ENCODE measurements at places on chromosomes 16 and 17. TPM values are rescaled to one million over a fixed set of nuclear protein-coding genes. Genes with fewer than 3 reads are reported as not detected.

- no peak overlapping the region for H3K27ac ChIP-seq
- H3K4me3 ChIP-seq: no peak overlapping the region
- no peaks in the 10 kb centered on the region for H3K27me3 ChIP-seq
- no peaks in the 10 kb centered on the region for H3K4me1 ChIP-seq
These were observed 43.8 kb upstream of the EFCAB3 start for GRCh38 chr17:62336527-62336926.

GRCh38 chr17:42337442-42337841 lies 49.1 kb downstream of the STAT5A start:
- peak; percentile 98 for DNase-seq
- peaks cover 9% of the 10 kb centered on the region for H3K4me1 ChIP-seq
- H3K36me3 ChIP-seq: peaks cover 61% of the 10 kb centered on the region
- no peaks in the 10 kb centered on the region for H3K27me3 ChIP-seq

GRCh38 chr16:346587-346986 lies 5.9 kb downstream of the AXIN1 start:
- peaks cover 8% of the 10 kb centered on the region for H3K4me1 ChIP-seq
- no peaks in the 10 kb centered on the region for H3K27me3 ChIP-seq
- no peak overlapping the region for H3K4me3 ChIP-seq

ZSCAN32 gene
- polyA plus RNA-seq: 8.1 TPM

SPNS3 gene
- not detected for polyA plus RNA-seq

All from GM23248 (cell line).